ENCODE measurements at places on chromosomes 3 and 15. TPM values are rescaled to one million over a fixed set of nuclear protein-coding genes. Genes with fewer than 3 reads are reported as not detected.
A peak's percentile ranks its signal among the peaks of the same experiment; 100 is the strongest.

DNA sequence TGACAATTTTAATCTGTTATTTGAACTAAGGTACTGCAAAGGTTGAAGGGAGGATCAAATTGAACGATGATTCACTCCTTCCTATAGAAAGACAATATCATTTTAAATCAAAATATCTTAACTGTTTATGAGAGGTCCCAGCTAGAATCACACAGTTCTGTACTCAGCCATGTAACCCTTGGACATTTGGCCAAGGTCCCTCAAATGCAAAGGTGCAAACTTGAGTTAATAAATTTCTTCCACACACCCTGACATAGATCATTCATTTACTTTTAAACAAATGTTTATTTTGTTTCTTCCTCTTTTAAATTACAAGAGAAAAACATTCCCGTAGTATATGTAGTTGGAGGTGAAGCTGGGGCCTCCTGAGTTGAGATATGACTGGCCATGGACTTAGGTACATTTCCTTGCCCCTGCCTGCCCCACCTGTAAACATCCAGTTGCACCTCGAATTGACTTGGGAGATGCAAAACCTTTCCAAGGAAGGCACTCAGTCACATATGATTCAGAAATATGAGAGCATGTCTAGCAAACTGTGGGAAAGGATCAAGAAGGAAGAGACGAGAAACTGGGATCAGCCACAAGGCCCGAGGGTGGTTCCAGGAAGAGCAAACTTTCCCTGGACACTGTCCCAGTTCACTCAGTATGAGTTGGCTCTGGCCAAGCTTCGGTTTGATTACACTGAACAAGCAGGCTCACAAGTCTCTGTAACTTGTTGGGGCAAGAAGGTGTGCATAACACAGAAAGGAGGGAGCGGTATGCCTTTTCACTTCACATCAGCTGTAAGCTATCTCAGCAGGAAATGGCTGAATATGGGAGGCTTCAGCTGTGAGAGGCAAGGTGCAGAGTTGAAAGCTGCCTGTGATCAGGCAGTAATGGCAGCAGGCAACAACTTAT is 6.7 kb downstream of the TNFSF10 start:
- no peaks in the 10 kb centered on the region for H3K36me3 ChIP-seq
- DNase-seq: no peak
- H3K4me1 ChIP-seq: peaks cover 14% of the 10 kb centered on the region
- H3K27me3 ChIP-seq: no peaks in the 10 kb centered on the region
- H3K27ac ChIP-seq: peak overlapping the region; percentile 46

- no peak overlapping the region for H3K4me3 ChIP-seq
- no peaks in the 10 kb centered on the region for H3K27me3 ChIP-seq
- DNase-seq: no peak
These were observed 21.5 kb upstream of the MTHFS start for GRCh38 chr15:79918278-79918677.

DNA sequence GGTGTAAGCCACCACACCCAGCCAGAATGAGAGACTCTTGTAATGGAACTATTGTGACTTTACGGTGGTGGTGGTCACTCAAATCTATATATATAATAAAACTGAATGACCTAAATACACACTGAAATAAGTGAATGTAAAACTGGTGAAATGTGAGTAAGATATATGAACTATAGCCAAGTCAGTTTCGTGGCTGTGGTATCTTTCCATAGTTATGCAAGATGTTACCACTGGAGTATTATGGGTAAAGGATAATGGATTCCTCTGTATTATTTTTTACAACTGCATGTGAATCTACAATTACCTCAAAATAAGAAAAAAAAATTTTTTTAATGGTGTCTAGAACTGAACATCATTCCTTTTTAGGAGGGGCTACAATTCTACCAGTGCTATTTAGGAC is 21.9 kb downstream of the PIK3CB start:
- no peaks in the 10 kb centered on the region for H3K36me3 ChIP-seq
- H3K4me3 ChIP-seq: no peak overlapping the region
- H3K27ac ChIP-seq: no peak overlapping the region
- DNase-seq: no peak
- H3K27me3 ChIP-seq: no peaks in the 10 kb centered on the region
- H3K4me1 ChIP-seq: no peaks in the 10 kb centered on the region

CMTM6 gene
- total RNA-seq: 4.5 TPM

DNA sequence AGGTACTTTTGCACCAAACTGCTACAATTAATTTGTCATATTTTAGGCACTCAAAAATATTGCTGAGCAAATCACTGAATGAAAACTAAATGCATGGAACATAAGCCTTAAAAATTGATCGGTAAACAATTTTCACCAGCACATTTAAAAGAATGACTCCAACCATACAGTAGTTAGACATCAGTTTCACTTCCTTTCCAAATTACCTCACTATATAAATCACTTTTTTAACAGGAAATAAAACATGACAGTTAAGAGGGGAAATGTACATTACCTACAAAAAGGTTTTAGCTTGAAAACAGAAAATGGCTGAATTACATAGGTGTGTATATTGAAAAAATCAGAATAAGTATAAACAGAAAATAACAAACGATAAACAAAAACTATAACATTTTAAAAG is 108.4 kb downstream of the SERPINI1 start:
- H3K27me3 ChIP-seq: no peaks in the 10 kb centered on the region
- DNase-seq: no peak
- no peaks in the 10 kb centered on the region for H3K36me3 ChIP-seq
- H3K4me1 ChIP-seq: no peaks in the 10 kb centered on the region
- H3K4me3 ChIP-seq: no peak overlapping the region

KBTBD8 gene
- 7.7 TPM for total RNA-seq

GRCh38 chr15:27127815-27128570 is 157.0 kb downstream of the GABRG3 start:
- H3K4me3 ChIP-seq: no peak overlapping the region
- no peak for DNase-seq
- no peaks in the 10 kb centered on the region for H3K4me1 ChIP-seq
- H3K27ac ChIP-seq: no peak overlapping the region

DNA sequence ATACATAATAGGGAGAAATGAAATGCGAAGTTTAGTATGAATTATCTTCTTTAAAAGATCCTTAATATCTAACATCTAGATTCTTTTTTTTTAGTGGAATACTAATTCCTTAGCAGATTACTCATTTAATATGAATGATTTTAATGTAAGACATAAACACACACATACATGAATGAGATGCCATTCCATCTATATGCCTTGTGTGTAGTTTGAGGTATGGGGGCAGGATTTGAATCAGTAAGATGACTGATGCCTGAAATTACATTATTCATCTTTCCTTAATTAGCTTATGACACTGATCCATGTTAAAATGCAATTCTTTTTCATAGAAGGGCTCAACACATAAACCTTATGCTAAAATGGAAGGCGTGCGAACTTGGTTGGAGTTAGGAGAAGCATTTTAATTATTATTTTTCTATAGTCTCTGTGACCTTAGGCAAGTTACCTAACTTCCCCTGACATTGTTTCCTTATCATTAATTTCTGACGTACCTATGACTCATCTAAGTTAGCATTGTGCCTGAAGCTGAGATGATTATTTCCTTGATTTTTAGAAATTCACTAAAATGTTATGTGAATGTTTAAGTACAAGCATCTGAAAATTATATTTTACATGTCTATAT is 10.8 kb upstream of the BNIP2 start:
- peaks cover 15% of the 10 kb centered on the region for H3K4me1 ChIP-seq
- no peak overlapping the region for H3K27ac ChIP-seq
- H3K4me3 ChIP-seq: no peak overlapping the region
- no peak for DNase-seq
- no peaks in the 10 kb centered on the region for H3K27me3 ChIP-seq
- H3K36me3 ChIP-seq: no peaks in the 10 kb centered on the region

DNA sequence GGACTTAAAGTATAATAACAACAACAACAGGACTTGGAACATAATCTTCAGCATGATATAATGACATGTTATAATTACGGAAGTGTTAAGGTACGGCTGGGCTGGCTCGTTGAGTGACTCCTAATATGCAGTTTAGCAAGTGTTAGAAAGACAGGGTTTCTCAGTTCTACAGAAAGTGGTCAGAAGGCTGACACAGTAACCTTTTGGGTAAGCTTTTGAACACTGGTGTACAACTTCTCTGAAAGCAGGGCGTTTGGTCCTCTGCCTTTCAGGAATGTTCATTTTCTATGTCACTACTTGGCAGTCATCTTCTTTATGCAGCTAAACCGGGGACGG is 133.3 kb upstream of the SLC2A2 start:
- no peaks in the 10 kb centered on the region for H3K36me3 ChIP-seq
- no peak overlapping the region for H3K4me3 ChIP-seq
- H3K4me1 ChIP-seq: no peaks in the 10 kb centered on the region
- DNase-seq: no peak
- no peaks in the 10 kb centered on the region for H3K27me3 ChIP-seq

VIPR1 gene
- total RNA-seq: 1.4 TPM

- no peaks in the 10 kb centered on the region for H3K36me3 ChIP-seq
- no peak overlapping the region for H3K27ac ChIP-seq
- H3K4me3 ChIP-seq: no peak overlapping the region
- no peak for DNase-seq
- H3K27me3 ChIP-seq: no peaks in the 10 kb centered on the region
These were observed 167.1 kb downstream of the P3H2 start for GRCh38 chr3:189953551-189953950.

ANKRD34C gene
- total RNA-seq: not detected

TUSC2 gene
- 31.5 TPM for total RNA-seq

DNA sequence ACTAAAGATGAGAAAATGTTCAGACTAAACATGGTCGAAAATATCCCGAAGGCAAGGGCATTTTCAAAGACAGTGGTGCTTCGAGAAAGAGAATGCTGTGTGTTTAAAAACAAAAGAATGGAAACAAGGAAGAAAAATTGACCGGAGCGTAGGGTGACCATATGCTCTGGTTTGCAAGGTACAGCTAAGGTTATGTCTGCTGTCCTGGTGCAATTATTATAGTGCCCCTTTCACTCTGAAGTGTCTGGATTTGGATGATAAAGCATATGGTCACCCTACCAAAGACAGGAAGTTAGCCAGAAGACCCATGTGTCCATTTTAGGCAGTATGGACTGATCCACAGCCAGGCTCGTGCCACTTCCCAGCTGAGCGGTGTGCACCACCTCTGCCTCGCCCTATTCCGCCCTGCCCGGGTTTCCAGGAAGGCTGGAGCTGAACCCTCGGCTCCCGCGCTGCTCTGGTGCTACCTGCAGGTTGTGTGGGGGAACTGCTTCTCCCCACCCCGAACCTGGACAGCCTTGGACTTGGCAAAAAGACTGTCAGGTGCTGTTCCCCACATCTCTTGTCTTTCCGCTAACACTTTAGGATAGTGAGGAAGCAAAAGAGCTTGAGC is 25.2 kb downstream of the GOLGA6D start:
- no peak overlapping the region for H3K27ac ChIP-seq
- no peaks in the 10 kb centered on the region for H3K36me3 ChIP-seq
- H3K4me3 ChIP-seq: no peak overlapping the region
- no peaks in the 10 kb centered on the region for H3K4me1 ChIP-seq

DNA sequence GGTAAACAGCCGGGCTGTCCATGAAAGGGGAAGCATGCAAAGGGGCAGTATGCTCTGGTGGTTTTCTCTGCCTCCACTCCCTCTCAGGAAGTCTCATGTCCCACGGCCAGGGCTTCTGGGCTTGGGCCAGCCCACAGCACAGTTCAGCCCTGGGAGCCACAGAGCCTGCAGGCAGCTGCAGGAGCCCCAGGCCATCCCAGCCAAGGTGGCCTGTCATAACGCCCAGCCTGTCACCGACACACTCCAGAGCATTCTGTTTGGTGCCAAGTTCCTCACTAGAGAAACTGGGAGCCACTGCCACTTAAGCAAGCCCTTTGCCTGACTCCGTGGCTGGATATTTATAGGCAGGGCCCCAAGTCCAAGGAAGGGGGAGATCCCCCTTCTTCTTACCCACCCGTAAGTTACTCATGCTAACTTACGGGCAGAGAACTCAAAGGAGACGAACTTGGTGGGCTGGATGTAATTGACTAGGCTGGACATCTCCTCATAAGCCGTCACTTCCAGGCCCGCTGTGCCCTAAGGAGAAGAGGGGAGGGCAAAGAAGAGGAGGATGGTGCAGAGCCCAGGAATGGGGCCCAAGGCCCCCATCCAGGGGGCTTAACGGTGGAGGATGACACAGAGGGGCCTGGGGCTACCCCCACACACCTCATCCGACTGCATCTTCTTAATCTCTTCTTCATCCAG is 11.7 kb downstream of the PLCB2 start:
- no peak overlapping the region for H3K4me3 ChIP-seq
- DNase-seq: no peak
- no peaks in the 10 kb centered on the region for H3K36me3 ChIP-seq

DNA sequence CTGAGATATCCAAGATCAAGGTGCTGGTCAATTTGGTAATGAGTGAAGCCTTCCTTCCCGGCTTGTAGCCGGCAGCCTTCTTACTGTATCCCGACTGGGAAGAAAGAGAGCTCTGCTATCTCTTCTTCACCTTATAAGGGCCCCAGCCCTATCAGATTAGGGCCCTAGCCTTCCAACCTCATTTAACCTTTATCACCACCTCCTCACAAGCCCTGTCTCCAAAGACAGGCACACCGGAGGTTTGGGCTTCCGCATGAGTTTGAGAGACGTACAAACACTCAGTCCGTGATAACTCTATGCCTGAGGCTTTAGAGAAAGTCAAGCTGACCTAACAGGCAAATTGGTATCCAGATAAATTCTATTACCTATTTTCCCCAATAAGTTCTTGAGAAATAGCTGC is 243.9 kb downstream of the OPA1 start:
- no peak overlapping the region for H3K4me3 ChIP-seq
- H3K27ac ChIP-seq: no peak overlapping the region
- no peak for DNase-seq
- H3K36me3 ChIP-seq: no peaks in the 10 kb centered on the region
- H3K27me3 ChIP-seq: no peaks in the 10 kb centered on the region

DNA sequence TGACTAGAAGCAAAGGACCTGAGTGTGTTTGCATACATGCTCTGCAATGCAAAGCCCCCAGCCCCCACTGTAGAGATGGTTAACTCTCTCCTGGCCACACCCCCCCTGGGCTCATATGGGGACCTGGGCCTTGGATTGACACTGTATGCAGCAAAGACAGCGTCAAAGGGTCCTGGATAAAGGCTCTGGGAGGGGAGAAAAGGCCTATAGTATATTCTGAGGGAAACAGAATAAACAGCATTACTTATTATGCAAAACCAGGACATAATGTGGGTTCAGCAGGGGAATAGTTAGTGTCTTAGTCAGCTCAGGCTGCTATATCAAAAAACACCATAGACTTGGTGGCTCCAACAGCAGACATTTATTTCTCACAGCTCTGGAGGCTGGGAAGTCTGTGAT is 158.7 kb downstream of the APBA2 start:
- no peaks in the 10 kb centered on the region for H3K4me1 ChIP-seq
- no peak overlapping the region for H3K27ac ChIP-seq
- no peak for DNase-seq
- H3K4me3 ChIP-seq: no peak overlapping the region

- H3K36me3 ChIP-seq: no peaks in the 10 kb centered on the region
- no peaks in the 10 kb centered on the region for H3K27me3 ChIP-seq
- no peak for DNase-seq
- H3K27ac ChIP-seq: no peak overlapping the region
- no peak overlapping the region for H3K4me3 ChIP-seq
These were observed 289.9 kb downstream of the GAP43 start for GRCh38 chr3:115913069-115913686.

Data from psoas muscle (tissue), 8 donors.